Cerebellar nuclear complex (tissue), 1 donor: ENCODE measurements at places on chromosomes 3 and 15.

DNA sequence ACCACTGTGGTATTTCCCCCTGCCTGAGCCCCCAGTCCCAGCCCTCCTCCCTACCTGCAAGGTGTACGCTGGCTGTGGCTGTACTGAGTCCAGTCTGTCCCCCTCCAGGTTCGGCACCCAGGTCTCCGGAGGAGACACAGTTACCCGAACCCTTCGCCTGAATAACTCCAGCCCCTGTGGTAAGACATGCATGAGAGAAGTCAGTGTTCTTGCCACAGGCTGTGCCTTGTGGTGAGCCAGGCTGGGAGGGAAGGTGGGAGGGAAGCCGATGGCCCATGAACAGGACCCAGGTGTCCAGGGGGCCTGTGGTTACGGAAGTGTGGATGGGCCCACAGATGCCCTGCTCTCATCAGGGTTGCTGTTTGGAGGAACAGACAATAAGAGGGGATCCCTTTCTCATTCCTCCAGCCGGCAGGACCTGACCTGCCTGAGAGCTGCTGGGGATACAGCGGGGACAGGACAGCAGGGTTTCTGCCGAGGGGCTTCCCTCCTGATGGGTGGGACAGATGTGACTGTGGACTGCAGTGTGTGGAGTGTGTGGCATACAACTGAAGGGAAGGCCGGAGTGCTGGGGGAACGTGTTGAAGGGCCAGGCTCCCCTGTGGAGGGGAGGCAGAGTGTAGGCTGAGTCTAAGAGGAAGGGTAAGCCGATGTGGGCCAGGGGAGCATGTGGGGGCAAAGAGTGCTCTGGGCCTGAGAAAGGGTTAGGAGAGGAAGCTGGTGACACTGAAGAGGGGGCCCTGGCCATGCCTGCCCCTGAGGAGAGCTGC lies 21.9 kb downstream of the ACAA1 start:
- no peak for DNase-seq

DNA sequence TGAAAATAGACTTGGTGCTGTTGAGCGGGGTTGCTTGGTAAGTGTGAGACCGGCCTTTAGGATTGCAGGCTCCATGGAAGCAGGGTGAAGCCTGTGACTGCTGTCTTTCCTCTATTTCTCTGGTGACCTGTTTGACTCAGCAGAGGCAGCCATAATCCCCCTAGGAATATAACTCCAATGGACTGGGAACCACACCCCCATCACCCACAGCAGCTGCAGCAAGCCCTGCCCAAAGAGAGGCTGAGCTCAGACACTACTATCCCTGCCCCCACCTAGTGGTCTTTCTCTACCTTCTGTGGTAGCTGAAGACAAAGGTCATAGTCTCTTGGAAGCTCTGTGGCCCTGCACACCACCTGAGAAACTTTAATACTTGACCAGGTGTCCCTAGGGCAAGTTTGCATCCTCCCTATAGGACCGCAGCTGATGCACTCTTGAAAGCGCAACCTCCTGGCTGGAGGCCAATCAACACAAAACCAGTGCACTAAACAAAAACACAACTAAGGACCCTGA lies 133.6 kb upstream of the MRPL3 start:
- DNase-seq, result no peak

- DNase-seq, result no peak
These were observed 37.5 kb downstream of the SH3GL3 start for GRCh38 chr15:83484636-83485035.

DNA sequence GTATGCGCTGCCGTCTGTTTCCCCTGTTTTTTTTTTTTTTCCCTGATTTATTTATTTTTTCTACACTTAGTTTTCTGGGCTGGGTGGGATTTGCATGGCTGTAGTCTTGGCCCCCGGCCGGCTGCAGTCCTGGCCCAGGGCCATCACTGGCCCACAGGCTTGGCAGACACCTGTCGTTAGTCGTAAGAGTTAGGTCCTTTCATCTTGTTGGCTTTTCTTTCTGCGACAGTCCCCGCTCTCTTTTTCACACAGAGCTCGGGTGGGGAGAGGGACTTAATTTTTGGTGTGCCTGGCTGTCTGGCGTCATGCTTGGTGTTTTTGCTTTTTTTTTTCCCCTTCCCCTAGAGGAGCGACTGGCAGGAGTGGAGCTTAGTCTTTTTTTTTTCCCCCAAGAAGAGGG lies 183.4 kb downstream of the KLF13 start:
- no peak for DNase-seq

- DNase-seq, result no peak
These were observed 352.4 kb upstream of the ARHGEF26 start for GRCh38 chr3:153768561-153769469.

GRCh38 chr3:185724761-185725160 lies 100.1 kb downstream of the IGF2BP2 start:
- DNase-seq, result no peak

GRCh38 chr3:45560281-45560971 lies 34.1 kb upstream of the LIMD1 start:
- DNase-seq, result no peak

DNA sequence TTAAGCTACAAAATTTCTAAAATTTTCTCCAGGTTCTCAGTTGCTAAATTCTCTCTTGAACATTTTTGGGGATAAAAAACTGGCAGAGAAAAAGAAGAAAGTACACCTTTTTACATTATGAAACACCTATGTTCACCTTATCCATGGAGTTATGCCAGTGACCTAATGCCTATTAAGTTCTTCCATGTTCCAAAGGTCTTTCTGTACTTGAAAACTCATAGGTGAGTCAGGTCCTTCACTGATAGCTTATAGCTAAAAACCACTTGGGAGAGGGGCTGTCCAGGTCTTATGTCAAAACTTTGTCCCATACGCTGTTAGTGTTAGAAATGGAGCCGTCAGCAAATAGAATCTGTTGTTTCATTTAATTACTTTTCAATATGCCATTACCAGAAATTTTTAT lies 487.5 kb upstream of the TPRG1 start:
- DNase-seq, result no peak

DNA sequence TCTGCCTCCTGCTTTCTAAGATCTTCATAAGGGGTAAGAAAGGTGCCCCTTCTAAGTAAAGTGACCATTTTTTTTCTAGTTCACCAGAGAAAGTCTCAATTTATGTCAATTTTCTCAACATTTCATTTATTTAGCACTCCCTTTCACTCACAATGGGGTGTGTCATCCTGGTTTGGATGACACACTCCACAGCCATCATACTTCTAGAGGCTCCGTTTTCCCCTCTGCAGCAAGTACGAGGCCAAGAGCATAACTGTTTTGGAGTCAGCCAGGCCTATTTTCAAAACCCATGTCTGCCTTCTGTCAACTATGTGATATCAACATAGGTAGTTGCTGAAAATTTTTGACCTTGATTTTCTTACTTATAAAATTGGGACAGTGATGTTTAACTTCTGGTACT lies 703.2 kb downstream of the NLGN1 start:
- no peak for DNase-seq

GRCh38 chr3:11850003-11850402 lies 3.3 kb upstream of the TAMM41 start:
- DNase-seq, result no peak

DNA sequence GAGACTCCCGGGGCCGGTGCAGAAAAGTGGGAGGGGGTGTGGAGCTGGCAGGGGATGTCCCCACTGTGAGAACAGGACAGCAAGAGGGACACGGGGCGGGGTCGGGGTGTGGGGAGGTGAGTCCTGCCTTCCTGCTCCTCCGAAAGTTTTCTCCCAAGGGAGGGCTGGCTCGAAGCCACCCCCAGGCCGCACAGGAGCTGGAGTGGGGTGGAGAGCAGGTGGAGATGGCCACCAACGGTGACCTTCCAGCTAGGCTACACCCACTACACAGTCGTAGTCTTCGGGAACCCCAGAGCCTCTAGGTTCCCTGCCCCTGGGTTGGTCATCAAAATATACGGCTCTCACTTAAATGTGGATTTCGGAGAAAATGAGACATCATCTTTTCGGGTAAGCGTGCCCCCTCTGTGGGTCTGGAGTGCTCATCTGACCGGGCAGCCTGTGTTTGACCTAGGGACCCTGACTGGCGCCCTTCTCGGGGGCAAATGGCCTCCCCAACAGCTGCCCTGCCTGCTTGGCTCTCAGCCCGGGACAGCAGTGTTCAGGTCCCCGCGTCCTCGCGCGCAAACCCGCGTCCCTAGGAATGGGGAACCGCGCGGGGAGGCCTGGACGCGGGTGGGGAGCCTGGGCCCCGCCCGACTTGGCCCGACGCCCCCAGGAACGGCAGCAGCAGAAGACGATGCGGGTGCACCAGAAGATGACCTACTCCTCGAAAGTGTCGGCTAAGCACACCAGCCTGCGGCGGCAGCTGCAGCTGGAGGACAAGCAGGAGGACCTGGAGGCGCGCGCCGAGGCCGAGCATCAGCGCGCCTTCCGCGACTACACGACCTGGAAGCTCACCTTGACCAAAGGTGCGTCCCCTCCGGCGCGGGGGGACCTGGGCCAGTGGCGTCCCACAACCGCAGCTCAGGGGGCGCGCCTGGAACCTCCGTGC lies 21.2 kb downstream of the CFAP100 start:
- no peak for DNase-seq

- DNase-seq, result no peak
These were observed 108.3 kb downstream of the P3H2 start for GRCh38 chr3:190012314-190012782.

DNA sequence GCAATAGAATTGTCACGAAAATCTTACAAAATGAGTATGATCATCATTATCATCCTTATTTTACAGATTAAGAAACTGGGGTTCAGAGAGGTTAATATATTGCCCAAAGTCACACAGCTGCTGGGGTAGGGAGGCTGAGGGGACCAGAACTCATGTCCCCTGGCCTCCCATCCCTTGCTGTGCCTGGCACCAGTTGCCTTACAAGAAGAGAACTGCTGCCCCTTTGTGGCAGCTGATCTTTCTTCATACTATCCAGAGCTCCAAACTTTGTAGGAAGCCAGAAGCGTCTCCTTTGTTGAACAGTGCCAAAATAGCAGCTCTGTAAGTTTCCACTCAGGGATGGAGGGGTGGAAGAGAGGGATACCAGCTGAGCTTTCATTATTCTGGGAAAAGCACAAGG lies 236.8 kb upstream of the TBC1D5 start:
- no peak for DNase-seq

DNA sequence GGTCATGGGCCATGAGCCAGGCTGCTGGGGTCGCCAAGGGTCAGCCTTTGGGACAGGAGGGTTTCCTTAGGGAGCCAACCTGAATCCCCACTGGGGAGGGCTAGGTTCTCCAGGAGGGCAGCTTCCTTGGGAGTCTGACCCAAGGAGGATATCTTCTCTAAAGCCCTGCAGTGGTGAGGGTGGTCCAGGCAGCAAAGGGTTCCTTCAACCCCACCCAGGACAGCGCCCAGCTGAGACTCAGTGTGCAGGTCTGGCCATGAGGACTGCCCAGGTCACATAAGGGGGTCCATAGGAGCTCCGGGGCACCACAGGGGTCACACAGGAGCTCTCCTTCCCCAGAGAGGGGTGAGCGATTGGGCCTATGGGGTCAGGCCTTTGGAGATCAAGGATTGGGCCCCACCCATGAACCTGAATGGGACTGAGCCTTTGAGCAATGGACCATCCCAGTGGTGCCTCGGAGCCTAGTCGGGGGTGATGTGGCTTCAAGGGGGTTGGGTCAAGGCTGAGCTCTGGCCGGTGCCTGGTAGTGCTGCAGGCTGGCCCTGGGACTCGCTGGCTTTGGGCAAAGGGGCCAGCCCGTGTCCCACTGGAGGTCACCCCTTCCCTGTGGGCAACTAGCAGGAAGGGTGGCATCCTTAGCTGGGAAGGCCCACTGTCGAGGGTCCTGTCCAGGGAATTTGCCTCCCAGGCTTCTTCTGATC lies 216.5 kb downstream of the SNRPN start:
- DNase-seq, result no peak

DNA sequence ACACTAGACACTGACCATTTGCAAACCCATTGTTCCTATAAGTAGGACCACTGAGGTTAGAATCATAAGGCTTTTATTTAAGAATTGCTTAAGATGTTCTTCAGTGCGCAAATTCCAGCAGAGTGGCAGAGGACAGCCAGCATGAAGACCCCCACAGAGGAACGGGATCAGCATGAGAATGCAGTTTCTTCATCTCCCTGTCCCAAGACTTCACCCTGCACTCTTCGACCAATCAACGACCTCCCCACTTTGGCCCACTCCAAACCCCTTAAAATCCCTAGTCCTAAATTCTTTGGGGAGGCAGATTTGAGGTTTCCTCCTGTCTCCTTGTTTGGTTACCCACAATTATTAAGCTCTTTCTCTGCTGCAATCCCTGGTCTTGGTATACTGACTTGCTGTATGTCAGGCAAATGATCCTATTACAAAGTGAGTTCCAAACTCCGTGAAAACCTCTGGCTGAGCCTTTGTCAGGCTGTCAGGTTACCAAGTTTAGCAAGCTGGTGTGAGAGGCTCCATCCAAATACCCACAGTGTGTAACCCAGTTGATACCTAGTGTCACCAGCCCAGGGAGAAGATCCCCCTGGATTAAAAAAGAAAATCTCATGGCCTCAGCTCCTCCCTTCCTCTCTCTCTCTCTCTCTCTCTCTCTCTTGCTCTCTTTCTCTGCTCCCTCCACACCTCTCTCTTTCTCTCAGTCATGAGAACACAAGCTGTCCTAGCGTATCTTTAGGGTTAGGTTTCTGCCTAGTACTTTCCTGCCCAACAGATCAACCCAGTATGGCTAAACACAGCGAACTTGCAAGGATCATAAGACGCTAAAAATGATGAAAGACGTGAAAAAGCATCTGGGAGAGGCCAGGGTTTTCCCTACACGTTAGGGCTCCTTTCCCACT lies 15.8 kb upstream of the RBSN start:
- no peak for DNase-seq

DNA sequence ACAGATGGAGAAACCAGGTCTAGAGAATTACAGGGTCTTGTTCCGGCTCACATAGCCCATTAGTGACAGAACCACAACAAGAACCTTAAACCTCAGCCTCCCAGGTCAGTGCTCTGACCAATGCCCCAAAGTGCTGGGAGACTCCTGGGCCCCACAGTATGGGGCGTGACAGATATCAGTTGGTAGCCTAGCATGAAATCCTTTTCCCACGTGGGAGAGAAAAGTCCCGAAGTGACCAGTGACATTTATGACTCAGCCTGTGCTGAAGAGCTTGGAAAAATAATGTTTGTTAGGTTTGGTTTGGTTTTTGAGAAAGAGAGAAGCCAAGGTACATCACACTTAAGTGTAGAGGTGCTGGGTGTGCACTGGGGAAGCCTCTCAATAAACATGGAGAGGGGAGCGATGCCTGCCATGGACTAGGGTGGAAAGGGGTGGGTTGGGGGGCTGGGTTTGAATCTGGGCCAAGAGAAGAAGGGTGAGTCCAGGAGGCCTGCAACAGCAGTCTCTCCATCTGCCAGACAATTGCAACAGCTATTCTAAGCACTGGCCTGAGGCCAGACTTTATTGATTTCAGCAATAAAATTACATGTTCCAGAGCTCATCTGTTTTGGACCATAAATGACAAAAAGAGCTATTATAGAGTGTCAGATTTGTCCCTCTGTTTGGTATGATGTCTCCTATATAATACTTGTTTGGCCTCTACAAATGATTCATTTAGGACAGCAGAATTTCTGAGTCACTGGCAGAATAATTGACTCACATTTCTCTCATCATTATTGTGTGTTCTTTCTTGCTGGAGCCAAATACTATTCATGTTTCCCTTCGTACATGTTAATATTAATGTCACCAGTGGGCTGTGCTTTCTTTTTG lies 43.4 kb downstream of the C2CD4A start:
- no peak for DNase-seq
